ENCODE measurements at places on chromosomes 7 and 10.

GRCh38 chr7:35007768-35008167, 29.5 kb downstream of the DPY19L1 start:
- no peak for DNase-seq

DNA sequence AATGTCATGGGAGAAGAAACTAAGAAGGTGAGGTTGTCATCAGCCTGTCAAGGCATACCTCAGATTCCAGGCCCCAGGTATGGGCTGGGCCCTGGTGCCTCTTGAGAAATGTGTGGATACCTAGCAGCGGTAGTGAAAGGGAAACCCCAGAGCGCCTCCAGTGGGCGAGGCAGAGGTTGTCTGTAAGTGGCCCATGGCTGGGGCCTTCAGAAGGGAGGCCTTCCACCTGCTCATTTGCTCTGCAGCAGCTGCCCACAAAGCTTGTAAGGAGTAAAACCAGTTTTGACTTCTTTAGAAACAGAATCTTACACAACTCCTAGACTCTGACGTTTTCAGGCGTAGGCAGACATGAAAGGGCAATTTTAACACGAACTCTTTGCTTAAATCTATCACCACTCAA, 509.9 kb downstream of the PARD3 start:
- peak; percentile 17 for DNase-seq

DNA sequence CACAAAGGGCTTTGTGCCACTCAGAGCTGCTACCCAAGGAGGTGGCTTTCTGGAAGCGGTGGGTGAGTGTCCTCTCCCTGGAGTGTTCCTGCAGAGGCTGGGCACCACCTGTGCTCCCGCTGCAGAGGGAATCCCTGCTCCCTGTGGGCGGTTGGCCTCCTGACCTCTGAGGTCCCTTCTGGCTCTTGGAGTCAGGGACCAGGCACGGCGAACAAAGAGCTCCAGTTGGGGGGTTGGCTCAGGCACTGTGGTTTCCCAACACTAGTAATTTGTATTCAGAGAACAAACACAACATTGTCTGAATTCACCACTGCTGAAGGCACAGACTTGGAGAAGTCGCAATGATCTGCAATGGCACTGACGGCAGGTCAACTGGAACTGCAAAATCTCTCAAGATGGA, 328.9 kb downstream of the PRPF18 start:
- DNase-seq: no peak

DNA sequence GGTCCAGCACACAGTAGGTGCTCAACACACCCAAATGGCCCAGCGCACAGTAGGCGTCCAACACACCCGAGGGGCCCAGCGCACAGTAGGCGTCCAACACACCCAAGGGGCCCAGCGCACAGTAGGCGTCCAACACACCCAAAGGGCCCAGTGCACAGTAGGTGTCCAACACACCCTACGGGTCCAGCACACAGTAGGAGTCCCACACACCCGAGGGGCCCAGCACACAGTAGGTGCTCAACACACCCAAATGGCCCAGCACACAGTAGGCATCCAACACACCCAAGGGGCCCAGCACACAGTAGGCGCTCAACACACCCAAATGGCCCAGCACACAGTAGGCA, 80.8 kb downstream of the FOXL3 start:
- DNase-seq: no peak

GRCh38 chr10:88064608-88065382, 201.4 kb downstream of the PTEN start:
- no peak for DNase-seq

GRCh38 chr10:123009105-123009820, 457 bp downstream of the ACADSB start:
- DNase-seq: peak; percentile 46

- DNase-seq: no peak
Measured at GRCh38 chr7:151437866-151438516, 1.9 kb downstream of the CRYGN start.

DNA sequence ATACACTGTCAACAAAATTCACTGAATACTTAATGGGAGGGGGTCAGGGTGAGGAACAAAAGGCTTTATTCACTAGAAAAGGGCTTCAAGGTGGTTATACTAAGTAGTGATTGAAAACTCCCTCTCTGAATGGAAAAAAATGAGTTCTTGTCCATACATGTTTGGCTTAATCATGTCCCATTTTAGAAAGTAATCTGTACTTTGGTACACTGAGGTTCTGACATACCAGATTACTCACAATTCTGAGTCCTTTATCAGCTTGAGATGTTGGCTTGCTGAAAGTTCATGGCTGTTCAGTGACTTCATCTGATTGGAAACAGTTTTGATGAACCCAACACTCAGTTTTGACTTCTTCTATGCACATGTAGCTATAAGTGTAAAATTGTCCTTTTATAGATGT, 12.8 kb upstream of the NOBOX start:
- no peak for DNase-seq

GRCh38 chr10:92742331-92743228, 52.8 kb downstream of the HHEX start:
- no peak for DNase-seq

DNA sequence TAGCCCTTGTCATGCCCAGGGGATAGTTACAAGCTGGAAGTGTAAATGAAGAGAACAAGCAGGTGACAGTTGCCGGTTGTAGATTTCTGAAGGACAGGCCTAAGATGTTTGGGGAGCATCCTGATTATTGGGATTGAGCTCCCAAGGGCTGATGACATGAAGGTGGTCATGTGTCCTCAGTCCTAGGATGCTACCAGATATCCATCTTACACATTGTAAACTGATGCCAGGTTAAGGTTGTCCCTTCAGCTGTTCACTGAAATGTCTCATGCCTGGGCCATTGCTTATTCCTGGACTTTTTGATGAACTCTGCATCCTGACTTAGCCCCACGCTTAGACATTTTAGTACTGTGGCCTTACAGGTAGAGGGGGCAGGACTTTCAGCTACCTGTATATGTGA, 1.3 kb downstream of the ZMIZ2 start:
- no peak for DNase-seq

GRCh38 chr10:115046686-115047236, 46.4 kb upstream of the ATRNL1 start:
- DNase-seq: no peak

- no peak for DNase-seq
Measured at GRCh38 chr7:30474893-30475292, 3.7 kb downstream of the NOD1 start.

GRCh38 chr7:14639329-14639728, 263.2 kb downstream of the DGKB start:
- no peak for DNase-seq

DNA sequence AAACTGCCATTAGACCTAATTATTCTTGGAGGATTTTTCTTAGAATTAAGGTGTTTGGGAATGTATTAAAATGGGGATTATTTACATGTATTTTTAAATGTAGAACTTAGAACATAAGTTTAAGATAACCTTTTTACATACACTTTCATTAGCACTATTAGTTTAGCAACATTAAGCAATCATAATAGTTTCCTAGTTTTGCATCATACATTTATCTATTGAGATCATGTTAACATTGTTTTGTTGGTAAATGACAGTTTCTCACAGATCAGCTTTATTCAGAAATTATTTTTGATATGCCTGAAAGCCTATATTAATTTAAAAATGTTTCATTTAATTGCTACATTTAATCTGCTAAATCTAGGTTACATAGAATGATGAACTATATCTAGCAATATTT, 189.7 kb upstream of the PPP1R3A start:
- no peak for DNase-seq

DNA sequence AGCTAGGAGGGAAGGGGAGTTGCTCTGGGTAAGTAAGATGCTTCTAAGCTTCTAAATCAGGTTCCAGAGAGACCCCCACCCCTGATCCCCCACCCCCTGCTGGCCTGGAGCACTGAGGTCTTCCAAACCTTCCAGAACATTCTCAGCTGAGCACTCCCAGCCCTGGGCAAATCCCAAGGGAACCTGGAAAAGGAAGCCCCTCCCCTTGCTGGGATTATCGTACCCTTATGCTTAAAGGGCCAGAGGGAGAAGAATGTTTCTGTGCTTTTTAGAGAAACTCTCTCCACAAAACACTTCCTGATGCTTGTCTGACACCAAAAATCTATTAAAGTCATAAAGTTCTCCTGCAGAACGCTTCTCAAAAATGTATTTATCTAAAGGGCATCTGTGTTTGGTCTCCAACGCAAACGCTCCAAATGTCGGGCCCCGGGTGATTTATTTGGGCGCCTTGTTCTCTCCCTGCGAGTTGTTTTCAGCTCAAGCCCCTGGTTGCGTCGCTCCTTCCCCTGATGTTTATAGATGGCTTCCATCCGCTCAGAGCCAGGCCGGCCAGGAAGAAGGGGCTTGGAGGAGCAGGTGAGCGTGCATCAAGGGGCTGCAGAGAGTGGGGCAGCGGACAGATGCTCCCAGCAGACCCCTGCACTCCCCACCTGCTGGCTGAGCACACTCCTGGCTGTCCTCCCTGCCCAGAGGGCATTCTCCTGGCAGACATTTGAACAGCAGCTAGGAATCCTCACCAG, 8.2 kb upstream of the RET start:
- DNase-seq: no peak

DNA sequence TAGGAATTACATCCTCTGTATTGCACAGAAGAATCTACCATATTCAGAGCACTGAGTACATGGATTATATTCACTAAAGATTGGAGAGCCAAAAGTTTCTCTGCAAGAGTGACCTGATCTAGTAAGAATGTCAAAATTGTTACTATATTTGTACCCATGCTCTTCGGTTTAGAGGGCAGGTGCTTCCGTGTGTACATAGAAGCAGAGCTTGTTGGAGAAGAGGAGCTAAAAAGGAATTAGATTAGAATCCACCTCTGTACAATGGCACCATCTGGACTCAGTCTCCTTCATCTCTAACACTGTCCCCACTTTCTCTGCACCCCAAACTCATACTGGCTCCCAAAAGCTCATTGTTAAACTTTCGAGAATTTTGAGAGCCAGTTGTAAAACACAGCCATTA, 8.3 kb downstream of the CALD1 start:
- no peak for DNase-seq

Measured in HEK293T (cell line).